Activated naive CD8-positive, alpha-beta T cell treated with anti-CD3 and anti-CD28 coated beads, Interleukin-2, amount 50 U/mL, for 24 hours (primary cell): ENCODE measurements at places on chromosomes 7 and 10.

DNA sequence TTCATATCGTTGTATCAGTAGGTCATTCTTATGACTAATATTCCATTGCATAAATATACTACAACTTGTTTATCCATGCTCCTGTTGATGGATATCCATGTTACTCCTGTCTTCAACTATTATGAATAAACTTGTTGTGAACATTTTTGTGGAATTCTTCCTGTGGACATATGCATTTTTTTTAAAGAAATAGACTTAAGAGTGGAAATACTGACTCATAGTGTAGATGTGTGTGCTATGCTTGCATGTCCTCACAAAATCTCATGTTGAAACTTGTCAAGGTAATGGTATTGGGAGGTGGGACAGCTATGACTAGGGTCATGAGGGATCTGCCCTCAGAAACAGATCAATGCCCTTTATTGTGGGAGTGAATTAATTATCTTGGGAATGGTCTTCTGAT, 240.5 kb upstream of the PRSS58 start:
- DNase-seq = no peak

DNA sequence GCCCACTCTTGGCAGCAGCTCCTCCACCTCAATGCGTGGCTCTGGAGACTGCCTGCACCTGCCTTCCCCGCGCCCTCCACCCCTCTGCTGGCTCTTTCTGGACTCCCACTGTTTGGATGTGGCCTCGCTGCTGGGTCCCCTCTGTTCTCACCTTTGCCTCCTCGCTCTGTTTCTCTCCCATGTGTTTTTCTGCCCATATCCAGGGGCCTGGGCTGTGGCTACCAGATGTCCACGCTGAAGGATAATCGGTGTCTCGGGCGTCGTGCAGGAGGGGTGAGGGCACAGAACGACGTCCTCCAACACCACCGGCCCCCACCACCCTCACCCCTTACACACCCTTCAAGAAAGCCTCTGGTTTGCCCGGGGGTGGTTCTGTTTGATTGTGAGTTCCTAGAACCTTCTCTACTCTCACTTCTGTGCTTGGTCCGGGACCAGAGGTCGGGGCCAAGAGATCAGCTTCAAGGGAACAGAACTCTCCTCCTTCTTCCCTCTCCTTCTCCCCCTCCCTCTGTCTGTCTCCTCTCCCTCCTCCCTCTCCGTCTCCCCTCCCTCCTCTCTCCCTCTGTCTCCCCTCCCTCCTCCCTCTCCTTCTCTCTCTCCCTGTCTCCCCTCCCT, 31.7 kb downstream of the AP5Z1 start:
- no peak for DNase-seq

DNA sequence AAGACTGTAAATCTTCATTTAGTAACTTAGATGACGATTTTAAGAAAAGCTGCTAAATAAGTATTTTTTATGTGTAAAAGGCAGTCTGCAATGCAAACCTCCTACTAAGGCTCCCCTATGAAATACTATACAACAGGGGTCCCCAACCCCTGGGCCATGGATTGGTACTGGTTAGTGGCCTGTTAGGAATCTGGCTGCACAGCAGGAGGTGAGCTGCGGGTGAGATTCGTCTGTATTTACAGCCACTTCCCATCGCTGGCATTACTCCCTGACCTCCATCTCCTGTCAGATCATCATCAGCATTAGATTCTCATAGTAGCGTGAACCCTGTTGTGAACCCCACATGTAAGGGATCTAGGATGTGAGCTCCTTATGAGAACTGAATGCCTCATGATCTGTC, 580.4 kb downstream of the MAGI2 start:
- DNase-seq = no peak

- DNase-seq = no peak
These were observed 19.1 kb upstream of the SLC13A1 start for GRCh38 chr7:123218866-123219265.

DNA sequence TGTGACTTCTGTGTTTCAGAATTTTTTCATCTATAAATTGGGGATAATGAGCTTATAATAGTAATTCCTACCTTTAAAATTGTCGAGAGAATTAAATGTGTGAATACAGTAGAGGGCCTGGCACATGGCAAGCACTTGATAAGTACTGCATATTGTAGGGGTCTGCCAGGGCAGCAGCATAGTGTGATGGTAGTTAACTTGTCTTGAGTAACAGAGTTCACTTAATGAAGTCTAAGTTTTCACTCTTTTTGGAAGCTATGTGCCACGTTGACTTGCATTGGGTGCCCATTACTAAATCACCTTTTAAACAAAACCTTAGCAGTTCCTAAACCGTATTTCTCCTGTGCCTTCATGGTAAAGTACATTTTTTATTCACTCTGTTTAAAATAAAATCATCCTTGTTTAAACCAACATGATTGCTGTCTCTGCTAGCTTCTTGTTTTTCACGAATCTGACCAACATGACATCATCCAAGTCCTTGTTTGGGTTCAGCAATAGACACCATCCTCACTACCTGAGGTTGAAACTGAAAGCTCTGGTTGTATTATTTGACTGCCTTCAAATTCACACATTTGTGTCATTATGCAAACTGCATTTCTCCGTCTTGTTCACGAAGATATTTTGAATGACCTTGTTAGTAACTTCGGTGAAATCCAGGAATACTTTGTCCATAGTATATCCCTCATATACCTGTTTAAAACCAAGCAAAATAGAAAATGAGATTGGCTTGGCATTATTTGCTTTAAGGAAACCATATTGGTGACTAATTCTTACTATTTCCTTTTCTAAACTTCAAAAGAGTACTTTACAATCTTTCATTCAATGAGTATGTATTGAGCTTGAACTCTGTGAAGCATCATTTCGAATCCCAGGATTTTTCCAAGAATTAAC, 340.2 kb downstream of the SUGCT start:
- DNase-seq = no peak

- no peak for DNase-seq
These were observed 89.6 kb upstream of the IFRD1 start for GRCh38 chr7:112360681-112361080.

DNA sequence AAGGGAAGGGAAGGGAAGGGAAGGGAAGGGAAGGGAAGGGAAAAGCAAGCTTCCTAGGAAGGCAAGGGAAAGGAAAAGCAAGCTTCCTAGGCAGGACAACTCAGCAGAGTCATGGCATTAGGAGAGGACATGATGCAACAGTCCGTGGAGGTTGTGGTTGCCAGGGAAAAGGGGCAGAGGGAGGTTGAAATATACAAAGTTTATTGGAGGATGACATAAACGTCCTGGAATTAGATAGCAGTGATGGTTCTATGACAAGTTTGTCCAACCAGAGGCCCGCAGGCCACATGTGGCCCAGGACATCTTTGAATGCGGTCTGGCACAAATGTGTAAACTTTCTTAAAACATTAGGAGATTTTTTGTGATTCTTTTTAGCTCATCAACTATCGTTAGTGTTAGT, 59.8 kb upstream of the OPN4 start:
- DNase-seq = no peak

GRCh38 chr7:57653262-57653830, 203.4 kb downstream of the ZNF716 start:
- DNase-seq = no peak

DNA sequence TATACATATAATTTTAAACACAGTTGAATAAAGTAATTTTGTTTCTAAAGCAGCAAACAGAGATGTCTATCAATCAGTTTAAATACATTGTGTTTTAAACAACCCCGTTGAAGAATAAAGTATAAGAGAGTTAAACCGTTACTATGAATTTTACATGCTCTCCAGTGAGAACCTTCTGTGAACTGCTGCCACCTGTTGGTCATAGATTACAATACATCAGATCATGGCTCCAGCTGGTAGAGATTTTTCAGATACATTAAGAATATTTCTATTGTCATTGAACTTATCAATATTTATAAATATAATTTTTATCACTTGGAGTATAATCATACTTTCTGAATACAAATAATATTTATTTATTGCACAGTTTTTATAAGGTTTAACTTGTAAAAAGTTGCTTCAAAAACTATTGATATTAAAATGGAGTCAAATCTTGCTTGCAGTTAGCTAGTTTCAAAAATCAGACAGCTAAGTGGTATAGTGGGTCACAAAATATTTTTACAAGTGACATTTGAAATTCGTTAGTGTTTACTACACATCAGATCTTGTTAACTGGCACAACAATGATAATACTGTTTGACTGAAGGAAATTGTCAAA, 561.2 kb upstream of the PHF14 start:
- DNase-seq = peak; percentile 8

- DNase-seq = no peak
These were observed 16.3 kb upstream of the SAR1A start for GRCh38 chr10:70186571-70186970.
